T-helper 1 cell (primary cell): ENCODE measurements at places on chromosomes 3 and 15.

- no peak for DNase-seq
Measured at GRCh38 chr15:32959077-32959476, 235.4 kb downstream of the FMN1 start.

GRCh38 chr3:152893647-152894046, 58.7 kb downstream of the P2RY1 start:
- DNase-seq, result no peak

- no peak for DNase-seq
Measured at GRCh38 chr3:24167429-24167828, 222.3 kb downstream of the NR1D2 start.

DNA sequence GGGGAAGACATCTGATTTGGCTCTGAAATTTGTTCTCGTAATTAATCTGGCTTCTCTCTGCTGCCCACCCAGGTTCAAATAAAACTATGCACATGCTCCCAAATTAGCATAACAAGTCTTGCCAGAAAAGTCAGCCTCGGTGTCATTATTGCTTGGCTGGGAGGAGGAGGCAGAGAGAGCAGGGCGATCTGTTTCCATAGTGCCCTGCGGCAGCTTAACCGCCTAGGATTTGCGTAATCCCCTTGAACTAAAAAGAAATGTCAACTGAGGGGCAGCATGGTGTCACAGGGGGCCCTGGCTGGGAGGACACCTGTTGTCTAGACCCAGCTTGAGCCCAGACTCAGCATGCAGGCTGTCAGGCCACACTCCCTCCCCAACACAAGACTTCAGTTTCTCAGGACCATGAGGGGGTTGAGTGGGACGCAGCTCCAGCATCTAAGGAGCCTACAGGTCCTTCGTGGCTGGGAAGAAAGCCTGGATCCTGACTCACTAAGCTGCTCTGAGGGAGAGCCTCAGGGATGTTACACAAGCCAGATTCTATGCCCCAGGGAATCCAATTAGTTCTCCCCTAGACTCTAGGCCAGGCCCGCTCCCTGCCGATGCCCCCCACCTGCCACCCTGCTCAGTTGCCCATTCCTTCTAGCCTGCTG, 17.3 kb downstream of the MRPS11 start:
- DNase-seq, result no peak
